ENCODE measurements at places on chromosomes 2 and 18. TPM values are rescaled to one million over a fixed set of nuclear protein-coding genes. Genes with fewer than 3 reads are reported as not detected.

GRCh38 chr18:44521668-44522022 lies 159.0 kb upstream of the SETBP1 start:
- H3K36me3 ChIP-seq = no peaks in the 10 kb centered on the region
- no peak overlapping the region for H3K4me3 ChIP-seq
- H3K4me1 ChIP-seq = peaks cover 5% of the 10 kb centered on the region
- DNase-seq = no peak

DNA sequence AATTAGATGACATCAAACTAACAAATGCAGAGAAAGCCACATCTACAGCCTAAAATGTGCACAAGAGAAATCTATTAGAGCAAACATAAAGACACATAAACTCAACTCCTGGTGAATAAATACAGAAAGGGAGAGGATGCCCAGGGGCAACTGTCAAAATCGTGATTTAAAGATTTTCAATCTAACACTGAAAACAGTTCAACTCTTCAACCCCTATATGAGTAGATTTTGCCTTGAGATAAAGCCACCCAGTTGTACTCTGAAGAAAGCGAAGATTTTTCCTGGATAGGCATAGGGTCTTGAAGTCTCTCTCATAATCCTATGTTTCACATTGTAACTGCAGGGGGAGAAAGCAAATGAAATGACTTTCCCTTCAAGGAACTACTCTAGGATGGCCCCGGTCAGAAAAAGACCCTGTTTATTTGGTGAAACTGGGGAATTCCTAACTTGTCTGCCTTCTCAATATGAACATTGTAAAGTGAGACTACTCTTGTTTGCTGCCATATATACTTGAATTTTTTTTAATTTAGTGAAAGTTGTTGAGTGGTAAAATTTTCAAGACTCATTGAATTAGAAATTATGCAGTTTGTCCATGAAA lies 226.7 kb downstream of the ERBB4 start:
- H3K27ac ChIP-seq = no peak overlapping the region
- H3K36me3 ChIP-seq = no peaks in the 10 kb centered on the region
- H3K4me1 ChIP-seq = no peaks in the 10 kb centered on the region
- DNase-seq = no peak
- H3K27me3 ChIP-seq = no peaks in the 10 kb centered on the region

DNA sequence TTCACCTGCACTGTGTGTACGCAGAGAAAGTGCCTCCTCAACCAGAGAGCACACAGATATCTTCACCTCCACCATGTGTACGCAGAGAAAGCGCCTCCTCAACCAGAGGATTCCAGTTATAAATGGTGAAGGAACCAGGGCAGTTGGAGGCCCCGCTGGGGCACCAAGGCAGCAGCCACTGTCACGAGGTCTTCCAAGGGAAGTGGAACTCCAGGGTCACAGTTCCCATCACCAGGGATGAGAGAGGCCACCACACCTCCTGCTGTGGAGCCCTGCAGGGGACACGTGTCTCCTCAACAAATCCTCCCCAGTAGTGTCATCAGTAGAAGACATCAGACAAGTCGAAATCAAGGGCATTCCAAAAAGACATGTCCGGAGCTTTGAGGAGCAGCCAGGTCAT lies 28.2 kb upstream of the NFATC1 start:
- no peaks in the 10 kb centered on the region for H3K27me3 ChIP-seq
- H3K36me3 ChIP-seq = peaks cover 30% of the 10 kb centered on the region
- peaks cover 37% of the 10 kb centered on the region for H3K4me1 ChIP-seq

The FAM228A gene
- polyA plus RNA-seq = 0.14 TPM

The GLB1L gene
- 1.7 TPM for polyA plus RNA-seq
